ENCODE measurements at places on chromosomes 7 and 10.
A peak's percentile ranks its signal among the peaks of the same experiment; 100 is the strongest.

DNA sequence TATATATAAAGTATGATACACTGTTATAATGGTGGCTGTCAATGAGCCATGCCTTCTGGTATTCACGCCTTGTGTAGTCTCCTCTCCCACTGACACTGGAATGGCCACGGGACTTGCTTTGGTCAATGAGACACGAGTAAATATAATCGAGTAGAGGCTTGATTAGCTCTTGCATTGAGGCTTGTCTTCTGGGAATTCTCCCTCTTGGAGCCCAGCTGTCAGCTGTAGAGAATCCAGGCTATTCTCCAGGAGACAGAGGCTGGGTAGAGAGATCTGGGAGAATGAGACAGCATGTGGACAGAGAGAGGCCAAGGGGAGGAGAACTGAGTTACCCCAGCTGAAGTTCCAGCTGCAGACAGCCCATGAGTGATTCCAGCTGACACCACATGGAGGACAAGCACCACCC is 25.2 kb upstream of the PLCE1 start:
- DNase-seq, result no peak

- peak; percentile 1 for DNase-seq
Measured at GRCh38 chr10:117884093-117884492, 162.6 kb downstream of the RAB11FIP2 start.

GRCh38 chr10:78905957-78906308 is 162.8 kb upstream of the ZMIZ1 start:
- no peak for DNase-seq

DNA sequence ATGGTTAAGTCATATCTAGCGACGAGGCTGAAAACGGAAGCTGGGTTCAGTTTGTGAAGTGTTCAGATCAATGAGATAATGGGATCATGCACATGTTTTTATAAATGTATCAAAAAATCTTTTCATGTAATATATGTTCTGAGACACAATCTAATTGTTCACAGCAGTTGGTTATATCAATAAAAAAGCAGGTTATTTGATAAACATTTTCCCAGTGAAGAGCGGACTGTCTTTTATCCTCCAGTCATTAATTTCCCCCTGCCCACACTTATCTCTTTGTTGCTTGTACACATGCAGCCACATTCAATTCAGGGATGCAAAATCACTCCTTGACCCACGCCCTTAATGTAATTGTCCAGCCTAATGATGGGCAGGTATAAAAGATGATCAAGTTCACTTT is 563.1 kb downstream of the INHBA start:
- no peak for DNase-seq

DNA sequence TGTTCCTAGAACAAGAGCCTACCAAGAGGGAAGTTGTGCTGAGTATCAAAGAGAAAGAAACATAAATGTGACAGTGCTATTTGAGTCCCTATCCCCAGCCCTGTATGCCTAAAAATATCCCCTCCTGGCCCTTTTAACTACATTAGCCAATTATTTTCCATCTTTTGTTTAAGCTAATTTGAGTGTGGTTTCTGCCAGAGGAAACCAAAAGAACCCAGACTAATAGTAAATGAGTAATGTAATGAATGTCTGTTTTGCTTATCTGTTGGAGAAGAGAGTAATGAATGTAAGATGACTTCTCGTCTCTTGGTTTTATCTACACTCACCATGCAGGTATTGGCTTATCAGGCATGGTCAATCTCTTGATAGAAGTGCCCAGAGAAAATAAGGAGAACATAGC is 134.4 kb upstream of the CDK1 start:
- DNase-seq, result no peak

DNA sequence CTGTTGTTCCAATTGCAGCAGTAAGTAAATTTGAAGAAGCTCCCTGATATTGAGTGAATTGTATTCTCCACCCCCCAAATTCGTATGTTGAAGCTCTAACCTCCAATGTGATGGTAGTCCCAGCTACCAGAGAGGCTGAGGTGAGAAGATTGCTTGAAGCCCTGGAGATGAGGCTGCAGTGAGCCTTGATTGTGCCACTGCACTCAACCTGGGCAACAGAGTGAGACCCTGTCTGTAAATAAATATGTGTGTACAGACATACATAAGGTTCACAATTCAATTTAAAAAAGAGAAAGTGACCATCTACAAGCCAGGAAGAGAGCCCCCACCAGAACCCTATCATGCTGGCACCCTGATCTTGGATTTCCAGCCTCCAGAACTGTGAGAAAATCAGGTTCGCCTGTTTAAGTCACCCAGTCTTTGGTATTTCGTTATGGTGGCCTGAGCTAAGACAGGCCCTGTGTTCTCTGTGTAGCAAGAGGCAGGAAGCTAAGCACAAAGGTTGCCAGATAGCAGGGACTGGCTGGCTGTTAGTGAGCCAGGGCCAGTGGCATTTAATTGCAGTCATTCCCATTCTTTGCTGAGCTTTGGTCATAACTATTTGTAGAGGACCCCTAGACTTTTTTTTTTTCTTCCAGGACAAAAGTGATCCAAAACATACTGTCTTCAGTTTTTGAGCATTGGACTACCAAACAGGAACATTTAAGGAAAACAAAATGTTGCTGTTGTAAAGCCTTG is 45.6 kb downstream of the AUTS2 start:
- no peak for DNase-seq

GRCh38 chr7:129494041-129494440 is 8.3 kb upstream of the SMKR1 start:
- no peak for DNase-seq

- no peak for DNase-seq
Measured at GRCh38 chr7:43337191-43337590, 224.7 kb downstream of the HECW1 start.

DNA sequence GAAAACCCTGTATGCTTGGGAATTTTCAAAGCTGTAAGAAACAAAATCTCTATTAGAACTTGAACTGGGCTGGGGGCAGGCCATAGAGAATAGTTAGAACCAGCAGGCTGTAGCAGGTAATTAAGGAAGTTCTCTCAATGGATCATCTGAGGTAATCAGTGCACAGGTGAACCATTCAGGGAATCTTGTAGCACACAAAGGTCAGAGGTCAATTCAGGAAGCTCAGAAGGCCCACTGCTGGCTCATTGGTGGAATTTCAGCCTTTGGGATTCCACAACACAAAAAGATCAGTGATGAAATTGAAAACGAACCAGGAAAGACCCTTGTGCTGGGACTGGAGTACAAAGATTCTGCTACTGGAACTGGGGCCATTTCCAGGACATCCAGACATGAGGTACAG is 82.0 kb downstream of the TMEM168 start:
- DNase-seq, result no peak

DNA sequence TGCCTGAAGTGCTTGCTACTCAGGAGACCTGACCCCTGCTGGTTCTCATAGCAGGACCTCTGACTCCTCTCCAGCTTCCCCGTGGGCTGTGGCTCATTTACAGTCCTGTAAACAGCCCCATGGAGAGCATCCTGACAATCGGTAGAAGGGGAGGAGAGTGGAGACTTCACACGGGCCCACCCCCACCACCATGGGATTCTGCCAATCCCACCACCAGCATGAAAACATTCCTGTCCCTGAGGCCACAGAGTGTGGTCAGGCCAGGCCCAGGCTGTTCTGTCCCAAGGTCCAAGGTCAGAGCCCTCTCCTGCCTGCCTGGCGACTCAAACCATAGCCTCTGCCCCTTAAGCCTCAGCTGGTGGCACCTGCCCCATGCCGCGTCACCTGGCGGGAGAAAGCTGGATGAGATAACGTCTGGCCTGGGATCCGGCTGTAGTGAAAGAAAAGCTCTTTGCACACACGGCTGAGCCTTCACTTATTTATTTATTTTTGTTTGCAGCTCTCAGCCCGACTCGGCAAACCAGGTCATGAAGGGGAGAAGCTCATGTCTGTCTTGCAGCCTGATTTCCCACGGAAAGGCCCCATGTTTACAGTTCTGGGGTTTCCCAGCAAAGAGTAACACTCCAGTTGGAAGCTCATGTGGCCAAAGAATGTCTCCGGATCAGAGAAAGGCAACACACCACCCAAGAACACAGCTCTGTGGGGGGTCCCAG is 293.6 kb upstream of the ZMIZ1 start:
- no peak for DNase-seq

DNA sequence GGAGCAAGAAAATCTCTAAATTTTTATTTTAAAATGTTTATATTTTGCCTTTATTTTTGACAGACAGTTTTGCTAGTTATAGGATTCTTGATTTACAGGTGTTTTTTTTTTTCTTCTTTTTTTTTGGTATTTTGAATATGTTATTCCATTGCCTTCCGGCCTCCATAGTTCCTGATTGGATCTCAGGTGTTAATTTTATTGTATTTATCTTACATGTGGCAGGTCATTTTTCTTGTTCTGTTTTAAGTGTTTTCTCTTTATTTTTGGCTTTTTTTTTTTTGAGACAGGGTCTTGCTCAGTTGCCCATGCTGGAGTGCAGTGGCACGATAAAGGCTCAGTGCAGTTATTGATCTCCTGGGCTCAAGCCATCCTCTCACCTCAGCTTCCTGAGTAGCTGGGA is 73.9 kb downstream of the MLLT10 start:
- no peak for DNase-seq

- DNase-seq, result no peak
Measured at GRCh38 chr10:13613519-13613918, 26.8 kb downstream of the PRPF18 start.

- no peak for DNase-seq
Measured at GRCh38 chr7:52311886-52312285, 723.5 kb upstream of the POM121L12 start.

Measured in stimulated activated CD4-positive, alpha-beta T cell treated with anti-CD3 and anti-CD28 coated beads, TNF-alpha, amount 100 ng/mL, for 48 hours (primary cell).